Breast epithelium (tissue), 4 donors: ENCODE measurements at places on chromosomes 13 and 19. TPM values are rescaled to one million over a fixed set of nuclear protein-coding genes. Genes with fewer than 3 reads are reported as not detected.

The CEACAM4 gene
- 1.8 TPM for total RNA-seq

The PLEKHF1 gene
- 71.4 TPM for total RNA-seq

The DIAPH3 gene
- 0.64 TPM for total RNA-seq

The C19orf47 gene
- total RNA-seq = 10.2 TPM

The MIA gene
- 47.3 TPM for total RNA-seq

The CABP5 gene
- total RNA-seq = not detected

The GPR12 gene
- total RNA-seq = 1.2 TPM

The SPTBN4 gene
- 1.3 TPM for total RNA-seq

- no peaks in the 10 kb centered on the region for H3K27me3 ChIP-seq
- H3K4me1 ChIP-seq = no peaks in the 10 kb centered on the region
- no peak overlapping the region for H3K27ac ChIP-seq
- peaks cover 32% of the 10 kb centered on the region for H3K36me3 ChIP-seq
Observed at GRCh38 chr19:9608912-9609311, 12.1 kb downstream of the ZNF561 start.

DNA sequence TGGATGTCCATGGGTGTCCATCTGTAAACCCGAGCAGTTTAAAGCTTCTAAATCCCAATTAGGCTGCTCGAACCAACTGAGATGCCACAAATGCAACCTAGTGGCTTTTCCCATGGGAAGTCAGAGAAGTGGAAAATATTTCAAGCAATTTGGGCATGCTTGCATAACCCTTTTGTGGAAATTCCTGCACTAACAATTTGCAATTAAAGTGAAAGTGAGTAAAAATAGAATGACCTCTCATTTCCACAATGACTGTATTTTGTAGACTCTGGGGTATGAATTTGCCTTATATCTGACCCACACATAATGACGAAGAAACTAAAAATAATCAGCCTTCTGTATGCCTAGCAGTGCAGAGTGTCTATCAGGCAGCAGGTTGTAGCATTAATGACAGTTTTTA lies 91.8 kb upstream of the TSC22D1 start:
- H3K27me3 ChIP-seq = no peaks in the 10 kb centered on the region
- no peaks in the 10 kb centered on the region for H3K36me3 ChIP-seq
- no peak for DNase-seq
- no peaks in the 10 kb centered on the region for H3K4me1 ChIP-seq
- no peak overlapping the region for H3K27ac ChIP-seq

DNA sequence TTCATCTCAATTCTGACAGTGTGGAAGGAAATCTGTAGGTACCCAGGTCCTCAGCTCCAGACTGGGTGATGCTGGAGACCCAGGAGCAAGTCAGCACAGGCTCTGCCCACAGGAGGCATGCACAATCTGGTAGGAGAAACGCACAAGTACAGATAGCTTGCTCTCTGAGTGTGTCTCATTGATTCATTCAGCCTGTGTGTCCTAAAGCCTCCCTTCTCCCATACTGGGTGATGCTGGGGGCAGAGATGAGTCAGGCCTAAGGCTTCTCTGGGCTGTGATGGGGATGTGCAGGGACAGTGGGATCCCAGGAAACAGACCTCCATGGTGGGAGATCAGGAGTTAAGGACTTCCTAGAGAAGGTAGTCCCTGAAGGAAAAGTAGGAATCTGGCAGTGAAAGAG lies 6.8 kb downstream of the ZNF526 start:
- DNase-seq = no peak
- H3K36me3 ChIP-seq = peaks cover 10% of the 10 kb centered on the region

GRCh38 chr13:113365583-113365970 lies 1.6 kb upstream of the GRTP1 start:
- H3K4me1 ChIP-seq = peaks cover 4% of the 10 kb centered on the region
- peak overlapping the region; percentile 78 for H3K27ac ChIP-seq
- no peak for DNase-seq
- no peaks in the 10 kb centered on the region for H3K27me3 ChIP-seq

DNA sequence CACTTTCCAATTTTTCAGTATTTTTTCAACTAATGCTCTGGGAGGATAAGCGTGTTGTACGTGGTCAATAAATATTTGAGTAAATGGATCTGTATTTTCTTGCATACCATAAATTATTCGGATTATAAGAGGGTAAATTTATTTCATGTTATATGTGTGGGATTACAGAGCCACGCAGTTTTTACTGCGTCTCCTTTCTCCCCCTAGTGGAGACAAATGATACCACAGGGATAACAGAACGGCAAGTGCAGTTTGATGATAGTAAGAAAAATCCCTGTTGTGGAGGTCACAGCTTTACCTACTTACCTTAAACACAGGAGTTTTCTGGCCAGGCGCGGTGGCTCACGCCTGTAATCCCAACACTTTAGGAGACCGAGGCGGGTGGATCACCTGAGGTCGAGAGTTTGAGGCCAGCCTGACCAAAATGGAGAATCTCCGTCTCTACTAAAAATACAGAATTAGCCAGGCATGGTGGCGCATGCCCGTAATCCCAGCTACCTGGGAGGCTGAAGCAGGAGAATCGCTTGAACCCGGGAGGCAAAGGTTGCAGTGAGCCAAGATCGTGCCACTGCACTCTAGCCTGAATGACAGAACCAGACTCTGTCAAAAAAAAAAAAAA lies 16.8 kb downstream of the MBD3L2B start:
- no peak overlapping the region for H3K4me3 ChIP-seq
- H3K4me1 ChIP-seq = no peaks in the 10 kb centered on the region
- no peak overlapping the region for H3K27ac ChIP-seq

DNA sequence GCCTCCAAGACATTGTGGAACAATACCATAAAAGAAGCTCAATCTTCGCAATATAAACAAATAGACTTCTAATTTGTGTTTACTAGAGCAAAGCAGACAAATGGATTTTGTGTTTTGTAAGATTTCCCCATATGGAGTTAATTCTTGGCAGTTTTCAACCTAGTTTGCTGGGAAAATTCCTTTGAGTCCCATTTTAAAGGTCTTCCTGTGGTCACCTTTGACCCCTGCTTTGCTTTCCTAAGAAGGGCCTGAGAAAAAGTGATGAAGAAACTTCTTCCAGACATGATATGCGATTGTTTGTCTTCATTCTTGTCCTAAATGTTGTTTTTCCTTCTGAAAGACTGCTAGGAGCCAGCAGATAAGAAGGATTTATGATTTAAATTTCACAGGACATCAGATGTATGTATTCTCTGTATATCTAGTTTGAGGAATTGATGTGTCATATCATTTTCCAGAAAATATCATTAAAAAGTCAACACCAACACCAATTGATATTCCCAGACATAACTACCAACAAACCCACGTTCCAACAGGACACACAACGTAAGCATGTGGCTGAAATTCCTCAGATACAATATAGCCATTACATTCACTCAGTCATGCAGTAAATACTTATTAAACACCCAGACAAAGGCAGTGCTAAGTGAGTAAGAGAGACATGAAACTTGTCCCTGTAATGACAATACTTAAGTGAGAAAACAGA lies 276.4 kb downstream of the LHFPL6 start:
- no peak for DNase-seq
- no peaks in the 10 kb centered on the region for H3K4me1 ChIP-seq
- H3K4me3 ChIP-seq = no peak overlapping the region
- H3K27me3 ChIP-seq = no peaks in the 10 kb centered on the region

DNA sequence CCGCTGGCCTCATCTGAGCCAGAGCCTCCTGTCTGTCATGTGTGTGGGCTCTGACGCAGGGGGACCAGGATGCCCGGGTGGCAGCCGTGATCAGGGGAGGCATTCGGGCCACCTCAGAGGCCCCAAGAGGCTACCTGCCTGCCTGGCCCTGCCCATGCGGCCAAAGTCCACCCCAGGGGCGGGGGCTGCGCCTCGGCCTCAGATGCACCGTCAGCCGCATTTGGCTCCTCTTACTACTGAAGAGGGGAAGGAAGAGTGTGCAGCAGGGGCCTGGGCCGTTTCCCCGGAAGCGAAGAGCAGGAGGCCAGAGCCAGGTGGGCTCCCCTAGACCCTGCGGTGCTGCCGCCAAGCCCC lies 34.0 kb downstream of the C13orf46 start:
- no peaks in the 10 kb centered on the region for H3K4me1 ChIP-seq
- no peak overlapping the region for H3K27ac ChIP-seq
- H3K36me3 ChIP-seq = no peaks in the 10 kb centered on the region
- H3K4me3 ChIP-seq = no peak overlapping the region

DNA sequence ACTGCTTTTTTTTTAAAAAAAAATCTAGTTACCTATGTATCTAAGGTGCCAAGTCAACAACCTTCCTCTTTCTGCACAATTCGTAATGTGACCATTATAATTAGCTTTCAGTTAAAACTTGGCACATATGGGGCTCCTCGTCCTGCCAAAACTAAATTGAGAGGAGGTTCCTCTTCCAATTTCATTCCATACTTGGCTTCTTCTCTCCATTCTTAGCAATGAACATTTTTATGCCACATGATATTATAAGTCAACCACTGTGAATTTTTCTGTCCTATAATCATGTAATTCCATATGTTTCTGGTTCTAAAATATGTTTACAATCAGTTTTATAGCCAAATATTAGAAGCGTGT lies 177.0 kb downstream of the DCLK1 start:
- no peak overlapping the region for H3K4me3 ChIP-seq
- no peaks in the 10 kb centered on the region for H3K27me3 ChIP-seq
- no peaks in the 10 kb centered on the region for H3K36me3 ChIP-seq
- H3K27ac ChIP-seq = peak overlapping the region; percentile 9

- H3K4me1 ChIP-seq = no peaks in the 10 kb centered on the region
- no peaks in the 10 kb centered on the region for H3K36me3 ChIP-seq
- peaks cover 9% of the 10 kb centered on the region for H3K27me3 ChIP-seq
- peak overlapping the region; percentile 67 for H3K27ac ChIP-seq
Observed at GRCh38 chr19:50657712-50658440, 8.6 kb downstream of the C19orf81 start.

DNA sequence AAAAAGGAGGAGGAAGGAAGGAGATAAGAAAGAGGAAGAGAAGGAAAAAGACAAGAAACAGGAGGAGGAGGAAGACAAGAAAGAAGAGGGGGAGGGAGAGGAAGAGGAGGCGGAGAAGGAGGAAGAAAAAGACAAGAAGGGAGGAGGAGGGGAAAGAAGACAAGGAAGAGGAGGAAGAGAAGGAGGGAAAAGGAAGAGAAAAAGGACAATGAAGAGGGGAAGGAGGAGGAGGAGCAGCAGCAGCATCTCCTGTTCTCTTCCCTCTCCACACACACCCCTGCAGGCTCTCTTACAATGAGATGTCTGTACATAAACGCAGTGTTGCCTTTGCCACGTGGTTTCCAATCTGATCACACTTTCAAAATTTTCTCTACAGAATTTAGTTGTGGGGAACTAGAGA lies 66.6 kb downstream of the RUBCNL start:
- no peaks in the 10 kb centered on the region for H3K36me3 ChIP-seq
- H3K4me3 ChIP-seq = no peak overlapping the region
- DNase-seq = no peak
- H3K27ac ChIP-seq = no peak overlapping the region
- H3K4me1 ChIP-seq = no peaks in the 10 kb centered on the region

- no peak overlapping the region for H3K4me3 ChIP-seq
- no peak overlapping the region for H3K27ac ChIP-seq
- no peak for DNase-seq
Observed at GRCh38 chr13:21402586-21403307, 56.4 kb downstream of the ZDHHC20 start.

- H3K27ac ChIP-seq = peak overlapping the region; percentile 90
- H3K4me1 ChIP-seq = peaks cover 13% of the 10 kb centered on the region
- peak overlapping the region; percentile 58 for H3K4me3 ChIP-seq
- no peak for DNase-seq
Observed at GRCh38 chr13:41018602-41018948, 541 bp downstream of the ELF1 start.

GRCh38 chr13:38415233-38415632 lies 65.6 kb downstream of the UFM1 start:
- H3K27ac ChIP-seq = no peak overlapping the region
- no peak overlapping the region for H3K4me3 ChIP-seq
- H3K36me3 ChIP-seq = no peaks in the 10 kb centered on the region
- no peak for DNase-seq

DNA sequence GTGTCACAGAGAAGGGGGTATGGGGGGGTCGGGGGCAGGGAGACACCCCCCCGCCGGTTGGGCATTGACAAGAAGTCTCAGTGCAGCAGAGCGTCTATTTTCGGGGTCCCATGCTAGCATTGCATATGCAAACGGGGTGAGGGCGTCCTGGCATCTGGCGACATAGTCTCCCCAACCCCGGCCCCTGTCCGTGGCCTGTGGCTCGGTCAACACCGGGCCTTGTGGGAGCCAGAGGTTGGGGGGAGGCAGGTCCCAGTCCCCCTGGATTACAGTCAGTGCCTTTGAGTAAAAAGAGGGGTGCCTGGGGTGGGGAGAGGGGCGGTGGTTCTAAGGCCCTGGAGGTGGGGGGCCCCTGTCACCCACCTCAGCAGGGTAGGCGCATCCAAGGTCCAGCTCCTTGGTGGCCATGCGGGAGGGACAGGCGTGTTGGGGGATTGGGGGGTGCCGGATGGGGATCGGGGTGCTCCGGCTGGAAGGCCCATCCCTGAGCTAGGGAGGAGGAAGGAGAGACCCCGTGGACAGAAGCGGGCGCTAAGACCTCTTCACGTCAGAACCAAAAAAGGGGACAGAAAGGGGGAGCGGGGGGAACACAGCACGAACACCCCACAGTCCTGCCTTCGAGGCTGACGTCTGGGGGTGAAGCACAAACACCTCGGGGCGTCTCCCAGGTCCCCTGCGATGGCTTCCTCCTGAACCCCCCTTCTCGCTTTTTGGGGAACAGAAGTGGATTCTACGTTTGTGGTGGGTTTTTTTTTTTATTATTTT lies 20.9 kb downstream of the ZBTB7A start:
- no peak for DNase-seq
- no peaks in the 10 kb centered on the region for H3K27me3 ChIP-seq
- no peak overlapping the region for H3K4me3 ChIP-seq
- no peaks in the 10 kb centered on the region for H3K36me3 ChIP-seq
- no peak overlapping the region for H3K27ac ChIP-seq
